Smooth muscle cell of the pulmonary artery (primary cell): ENCODE measurements at places on chromosomes 3 and 15. TPM values are rescaled to one million over a fixed set of nuclear protein-coding genes. Genes with fewer than 3 reads are reported as not detected.

Gene SNTN
- total RNA-seq, result not detected in 2 replicates

Gene ZNF654
- total RNA-seq, result 20.1 and 38.5 TPM in 2 replicates

Gene TM4SF18
- total RNA-seq, result 0.07 and 0.72 TPM in 2 replicates

Gene GHSR
- total RNA-seq, result not detected in 2 replicates

Gene KPNA4
- 37.7 and 48.7 TPM in 2 replicates for total RNA-seq

Gene SI
- not detected in 2 replicates for total RNA-seq

Gene EOMES
- not detected in 2 replicates for total RNA-seq
